HepG2 (cell line): ENCODE measurements at places on chromosomes 7 and 10. TPM values are rescaled to one million over a fixed set of nuclear protein-coding genes. Genes with fewer than 3 reads are reported as not detected.

Gene CYREN
- polyA plus RNA-seq = 19.3 and 20.7 TPM in 2 replicates

Gene HYCC1
- 8.1 and 9.5 TPM in 2 replicates for polyA plus RNA-seq

Gene EFCAB10
- not detected in 2 replicates for polyA plus RNA-seq

Gene ELMO1
- polyA plus RNA-seq = 0.14 and 0.17 TPM in 2 replicates

DNA sequence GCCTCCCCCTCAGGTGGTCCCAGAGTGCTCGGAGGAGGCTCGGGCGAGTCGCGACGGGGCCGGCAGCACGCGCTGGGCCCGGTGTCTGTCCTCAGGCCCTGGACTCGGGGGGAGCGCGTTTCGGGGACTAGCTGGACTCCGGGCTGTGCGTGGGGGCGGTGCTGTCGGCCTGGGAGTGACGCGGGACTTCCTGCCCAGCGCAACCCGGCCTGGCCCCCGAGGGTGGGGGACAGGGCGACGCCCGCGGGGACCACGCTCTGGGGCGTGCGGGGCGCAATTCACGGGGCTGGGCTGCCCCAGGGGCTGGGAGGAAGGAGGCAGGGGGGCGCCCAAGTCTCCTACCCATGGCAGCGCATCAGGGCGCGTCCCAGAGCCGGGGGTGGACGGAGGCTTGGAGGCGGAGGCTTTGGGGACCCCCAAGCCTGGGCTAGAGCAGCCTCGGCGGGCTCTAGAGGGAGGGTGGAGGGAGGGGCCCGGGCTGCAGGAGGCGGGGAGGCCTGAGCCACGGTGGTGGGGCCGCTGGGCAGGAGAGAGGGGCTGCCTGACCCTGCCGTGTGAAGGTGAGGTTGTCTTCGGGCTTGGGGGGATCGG is 2.3 kb upstream of the VENTX start:
- DNase-seq = no peak

DNA sequence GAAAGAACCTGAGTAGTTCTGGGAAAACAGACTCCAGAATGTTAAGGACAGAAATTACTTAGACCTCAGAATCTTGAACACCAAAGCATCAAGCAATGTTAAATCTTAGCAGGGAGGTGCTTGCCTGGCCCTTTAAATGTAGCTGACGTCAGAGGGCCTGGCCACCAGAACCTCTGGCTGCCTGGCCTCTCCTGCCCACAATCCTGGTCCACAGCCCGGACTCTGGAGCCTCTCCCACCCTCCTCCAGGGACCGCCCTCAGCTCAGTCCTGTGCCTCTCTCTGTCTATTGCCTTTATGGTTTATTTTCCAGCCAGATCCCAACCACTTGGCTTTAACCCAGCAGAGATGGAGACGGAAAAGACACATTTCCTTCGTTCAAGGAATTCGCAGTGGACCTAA is 42.2 kb upstream of the EGR2 start:
- peak; percentile 6 for DNase-seq

- DNase-seq = no peak
These were observed 216.3 kb upstream of the RHOBTB1 start for GRCh38 chr10:61160253-61160652.
